Subcutaneous adipose tissue (tissue), 4 donors: ENCODE measurements at places on chromosomes 1 and 21. TPM values are rescaled to one million over a fixed set of nuclear protein-coding genes. Genes with fewer than 3 reads are reported as not detected.

The SAMD11 gene
- total RNA-seq = not detected

The RIPK4 gene
- not detected for total RNA-seq

The CNR2 gene
- not detected for total RNA-seq

The RNF19B gene
- 16.3 TPM for total RNA-seq

The OR2G6 gene
- total RNA-seq = not detected

The DDR2 gene
- 258 TPM for total RNA-seq
